Natural killer cell (primary cell): ENCODE measurements at places on chromosomes 1 and 21. TPM values are rescaled to one million over a fixed set of nuclear protein-coding genes. Genes with fewer than 3 reads are reported as not detected.

CDK18 gene
- total RNA-seq = 5.3 TPM

- peaks cover 15% of the 10 kb centered on the region for H3K36me3 ChIP-seq
- H3K27ac ChIP-seq = peak overlapping the region; percentile 56
- no peak for DNase-seq
- no peak overlapping the region for H3K4me3 ChIP-seq
- H3K27me3 ChIP-seq = no peaks in the 10 kb centered on the region
Observed at GRCh38 chr1:89692601-89693521, 59.9 kb downstream of the LRRC8C start.

RAB42 gene
- total RNA-seq = not detected

DNA sequence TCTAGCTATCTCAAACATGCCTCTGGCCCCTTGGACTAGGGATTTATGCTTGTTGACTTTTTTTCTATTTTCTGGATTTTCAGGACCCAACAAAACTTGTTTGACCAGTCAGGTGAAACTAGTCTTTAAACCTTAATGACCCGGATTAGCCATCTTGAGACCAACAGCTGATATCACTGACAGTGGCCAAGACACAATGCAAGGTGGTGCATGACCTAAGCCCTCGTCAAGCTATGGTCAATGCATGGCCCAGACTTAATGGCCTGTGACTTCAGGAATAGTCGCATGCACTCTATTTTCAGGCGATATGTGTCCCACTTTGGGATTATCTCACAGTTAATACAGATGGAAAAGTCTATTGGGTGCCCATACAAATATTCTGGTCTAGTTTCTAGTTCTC is 190.4 kb downstream of the ZBTB18 start:
- no peaks in the 10 kb centered on the region for H3K4me1 ChIP-seq
- H3K36me3 ChIP-seq = no peaks in the 10 kb centered on the region
- no peak for DNase-seq
- H3K27ac ChIP-seq = no peak overlapping the region

- H3K4me3 ChIP-seq = no peak overlapping the region
- peaks cover 29% of the 10 kb centered on the region for H3K4me1 ChIP-seq
- no peaks in the 10 kb centered on the region for H3K27me3 ChIP-seq
- H3K27ac ChIP-seq = peak overlapping the region; percentile 82
Observed at GRCh38 chr1:93749894-93750301, 68.3 kb upstream of the BCAR3 start.

DNA sequence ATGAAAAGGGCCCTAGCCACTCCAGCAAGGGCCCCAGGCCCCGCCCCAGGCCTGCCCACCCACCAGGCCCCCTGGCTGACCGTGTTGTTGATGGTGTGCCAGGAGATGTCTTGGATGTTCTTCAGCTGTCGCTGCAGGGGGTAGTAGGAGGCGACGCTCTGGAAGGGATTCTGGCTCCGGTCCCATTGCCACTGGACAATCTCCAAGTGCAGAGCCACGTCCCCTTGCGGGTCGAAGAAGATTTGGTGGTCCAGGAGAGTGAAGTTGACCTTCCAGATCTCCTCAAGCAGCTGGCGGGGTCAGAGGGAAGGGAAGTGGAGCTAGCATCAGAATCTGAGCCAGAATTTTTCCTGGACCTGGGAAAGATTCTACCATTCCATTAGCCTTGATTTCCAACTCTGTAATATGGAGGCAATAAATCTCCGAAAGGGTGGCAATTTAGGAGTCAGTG is 10.2 kb downstream of the TAS1R2 start:
- no peaks in the 10 kb centered on the region for H3K27me3 ChIP-seq
- no peak overlapping the region for H3K27ac ChIP-seq
- no peak overlapping the region for H3K4me3 ChIP-seq
- no peaks in the 10 kb centered on the region for H3K36me3 ChIP-seq

GRCh38 chr1:7485086-7485780 is 285.9 kb upstream of the VAMP3 start:
- no peaks in the 10 kb centered on the region for H3K36me3 ChIP-seq
- no peaks in the 10 kb centered on the region for H3K27me3 ChIP-seq
- H3K4me1 ChIP-seq = no peaks in the 10 kb centered on the region
- no peak overlapping the region for H3K4me3 ChIP-seq
- DNase-seq = no peak

KCND3 gene
- total RNA-seq = 0.07 TPM

- H3K27me3 ChIP-seq = peaks cover 11% of the 10 kb centered on the region
- no peaks in the 10 kb centered on the region for H3K36me3 ChIP-seq
- H3K27ac ChIP-seq = no peak overlapping the region
- peaks cover 16% of the 10 kb centered on the region for H3K4me1 ChIP-seq
Observed at GRCh38 chr21:38965241-38965640, 159.5 kb downstream of the ETS2 start.

FCGR2B gene
- total RNA-seq = 76.9 TPM

KCNJ15 gene
- not detected for total RNA-seq

DNA sequence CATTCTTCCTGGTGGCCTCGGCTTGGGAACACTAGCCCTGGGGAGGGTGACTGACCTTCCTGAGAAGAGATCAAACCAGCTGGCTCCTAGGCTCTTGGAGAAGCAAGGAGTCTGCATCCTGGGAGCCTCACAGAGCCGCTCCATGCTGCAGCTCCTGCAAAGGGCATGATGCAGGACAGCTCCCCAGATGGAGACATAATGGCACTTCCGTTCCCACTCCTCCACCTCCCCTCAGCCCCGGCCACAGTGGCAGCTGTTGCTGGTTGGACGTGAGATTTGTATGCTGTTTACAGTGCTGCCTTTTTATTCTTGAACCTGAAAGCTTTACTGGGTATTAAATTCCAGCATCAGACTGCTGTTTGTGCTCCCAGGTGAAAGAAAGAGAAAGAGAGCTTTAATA is 83.7 kb upstream of the CTTNBP2NL start:
- no peak for DNase-seq
- H3K4me3 ChIP-seq = no peak overlapping the region
- no peaks in the 10 kb centered on the region for H3K36me3 ChIP-seq
- no peak overlapping the region for H3K27ac ChIP-seq
- H3K4me1 ChIP-seq = no peaks in the 10 kb centered on the region

GRCh38 chr1:180620581-180620980 is 11.2 kb upstream of the XPR1 start:
- H3K27ac ChIP-seq = no peak overlapping the region
- H3K36me3 ChIP-seq = no peaks in the 10 kb centered on the region
- H3K4me3 ChIP-seq = no peak overlapping the region

TDRD10 gene
- 0.38 TPM for total RNA-seq

- no peaks in the 10 kb centered on the region for H3K27me3 ChIP-seq
- no peak overlapping the region for H3K27ac ChIP-seq
- DNase-seq = no peak
Observed at GRCh38 chr1:172125812-172126430, 284.6 kb downstream of the DNM3 start.
